ENCODE measurements at places on chromosomes 3 and 15.

DNA sequence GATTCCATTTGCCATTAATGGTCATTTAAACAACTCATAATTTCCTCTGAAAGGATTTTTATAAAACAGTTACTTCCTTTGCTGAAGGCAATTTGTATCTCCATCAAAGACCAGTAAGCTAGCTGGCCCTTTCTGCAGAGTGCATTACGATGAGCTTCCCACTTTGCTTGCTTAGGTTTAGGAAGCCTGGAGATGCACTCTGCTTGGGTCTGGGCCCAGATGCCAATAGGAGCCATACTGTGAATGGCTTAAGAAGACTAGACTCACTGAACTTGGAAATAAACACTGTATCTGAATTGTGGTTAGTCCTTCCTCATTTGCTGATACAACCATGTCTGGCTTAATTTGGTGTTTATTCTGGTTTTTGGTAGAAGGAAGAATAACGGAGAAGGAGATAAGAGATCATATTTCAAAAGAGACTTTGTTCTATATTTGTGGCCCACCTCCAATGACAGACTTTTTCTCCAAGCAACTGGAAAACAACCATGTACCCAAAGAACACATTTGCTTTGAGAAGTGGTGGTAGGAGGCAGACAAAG, 38.1 kb downstream of the OXNAD1 start:
- no peak for DNase-seq

- no peak for DNase-seq
These were observed 232.5 kb downstream of the SUCLG2 start for GRCh38 chr3:67421912-67422311.

GRCh38 chr3:52471371-52472238, 16.2 kb downstream of the NISCH start:
- no peak for DNase-seq

DNA sequence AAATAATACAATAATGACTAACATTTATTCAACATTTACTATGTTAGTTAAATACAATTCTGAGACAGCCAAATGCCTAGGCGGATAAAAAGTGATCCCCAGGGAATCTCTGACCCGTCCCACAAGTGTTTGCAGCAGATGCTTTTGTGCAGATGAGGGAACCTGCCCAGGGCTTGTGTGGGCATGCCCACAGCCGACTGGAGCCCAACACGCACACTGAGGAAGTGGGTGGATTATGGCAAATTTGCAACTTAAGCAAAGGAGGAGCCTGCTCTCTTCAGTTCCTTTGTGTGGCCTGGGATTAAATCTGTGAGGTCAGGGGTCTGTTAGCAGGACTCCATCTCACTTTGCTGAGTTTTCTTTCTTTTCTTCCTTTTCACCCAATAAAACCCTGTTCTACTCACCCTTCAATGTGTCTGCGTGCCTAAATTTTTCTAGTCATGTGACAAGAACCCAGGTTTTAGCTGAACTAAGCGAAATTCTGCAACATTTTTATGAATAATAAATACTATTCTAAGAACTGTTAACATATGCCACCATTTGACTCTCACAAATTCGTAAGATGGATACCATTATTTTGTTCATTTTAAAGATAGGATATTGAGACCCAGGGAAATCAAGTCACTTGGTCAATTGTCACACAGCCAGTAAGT, 13.9 kb upstream of the RTP1 start:
- DNase-seq, result peak; percentile 53

GRCh38 chr15:60758961-60759729, 280.2 kb upstream of the ICE2 start:
- peak; percentile 98 for DNase-seq

- DNase-seq, result peak; percentile 98
These were observed 93.7 kb downstream of the RAD18 start for GRCh38 chr3:8869613-8870012.

DNA sequence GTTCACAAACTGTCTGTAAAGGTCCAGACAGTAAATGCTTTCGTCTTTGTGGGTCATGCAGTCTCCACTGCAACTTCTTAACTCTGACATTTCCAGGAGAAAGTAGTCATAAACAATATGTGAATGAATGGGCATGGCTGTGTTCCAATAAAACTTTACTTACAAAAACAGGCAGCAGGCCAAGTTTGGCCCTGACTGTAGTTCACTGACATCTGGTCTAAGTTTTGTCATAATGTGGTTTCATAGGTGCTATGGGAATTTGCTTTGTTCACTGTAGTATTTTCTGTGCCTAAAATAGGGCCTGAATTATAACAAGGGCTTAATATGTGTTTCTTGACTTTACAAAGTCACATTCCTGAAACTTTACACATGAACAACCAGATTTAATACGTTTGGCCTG, 186.0 kb upstream of the KBTBD8 start:
- DNase-seq, result peak; percentile 84

- peak; percentile 50 for DNase-seq
These were observed 582 bp upstream of the SLCO3A1 start for GRCh38 chr15:91852741-91853510.

DNA sequence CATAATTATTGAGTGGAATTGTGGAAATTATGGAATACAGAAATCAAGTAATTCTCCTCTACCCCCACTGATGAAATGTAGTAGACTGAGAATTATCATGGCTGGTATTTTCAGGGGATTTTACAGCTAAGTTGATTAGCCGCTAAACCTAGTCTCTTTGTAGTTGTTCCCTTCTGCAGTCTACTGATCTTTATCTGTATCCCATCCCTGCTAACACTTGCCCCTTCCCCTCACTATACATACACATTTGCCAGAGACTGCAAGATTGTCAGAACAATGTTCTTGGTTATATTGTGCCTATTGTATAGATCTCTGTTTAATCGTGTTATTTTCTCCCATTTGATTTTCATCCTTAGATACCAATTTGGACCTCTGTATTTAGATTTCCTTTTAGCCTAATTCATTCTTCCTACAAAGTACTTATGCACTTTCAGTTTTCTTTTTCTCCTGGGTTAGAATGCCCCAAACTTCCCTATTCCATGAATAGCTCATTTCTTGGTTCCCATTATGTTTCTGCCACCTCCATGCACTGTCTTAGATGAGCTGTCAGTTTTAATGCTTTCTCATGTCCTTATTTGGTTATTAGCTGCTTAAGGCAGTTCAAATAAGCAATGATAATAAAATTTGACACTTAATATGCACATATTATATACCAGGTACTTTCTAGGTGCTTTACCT, 86.9 kb downstream of the CDIN1 start:
- DNase-seq, result no peak

GRCh38 chr3:11199902-11200845, 45.9 kb downstream of the HRH1 start:
- no peak for DNase-seq

- DNase-seq, result peak; percentile 93
These were observed 309.9 kb upstream of the THBS1 start for GRCh38 chr15:39270934-39271333.

DNA sequence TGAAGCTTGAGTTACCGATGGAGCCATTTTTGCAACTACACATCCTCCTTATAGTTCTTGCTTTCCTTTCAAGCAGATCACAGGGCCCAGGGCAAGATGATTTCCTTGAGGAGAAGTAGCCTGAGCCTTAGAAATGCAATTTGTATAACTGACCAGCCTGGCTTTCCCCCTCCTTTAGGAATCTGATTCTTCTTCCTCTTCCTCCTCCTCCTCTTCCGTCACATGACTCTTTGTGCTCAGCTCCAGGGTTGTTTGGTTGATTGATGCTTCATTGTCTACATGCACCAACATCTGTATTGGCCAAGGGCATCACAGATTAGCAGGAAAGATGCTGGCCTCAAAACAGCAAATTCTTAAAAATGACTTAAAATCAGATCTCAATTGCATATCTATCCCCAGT, 3.3 kb downstream of the SNAPC5 start:
- no peak for DNase-seq

DNA sequence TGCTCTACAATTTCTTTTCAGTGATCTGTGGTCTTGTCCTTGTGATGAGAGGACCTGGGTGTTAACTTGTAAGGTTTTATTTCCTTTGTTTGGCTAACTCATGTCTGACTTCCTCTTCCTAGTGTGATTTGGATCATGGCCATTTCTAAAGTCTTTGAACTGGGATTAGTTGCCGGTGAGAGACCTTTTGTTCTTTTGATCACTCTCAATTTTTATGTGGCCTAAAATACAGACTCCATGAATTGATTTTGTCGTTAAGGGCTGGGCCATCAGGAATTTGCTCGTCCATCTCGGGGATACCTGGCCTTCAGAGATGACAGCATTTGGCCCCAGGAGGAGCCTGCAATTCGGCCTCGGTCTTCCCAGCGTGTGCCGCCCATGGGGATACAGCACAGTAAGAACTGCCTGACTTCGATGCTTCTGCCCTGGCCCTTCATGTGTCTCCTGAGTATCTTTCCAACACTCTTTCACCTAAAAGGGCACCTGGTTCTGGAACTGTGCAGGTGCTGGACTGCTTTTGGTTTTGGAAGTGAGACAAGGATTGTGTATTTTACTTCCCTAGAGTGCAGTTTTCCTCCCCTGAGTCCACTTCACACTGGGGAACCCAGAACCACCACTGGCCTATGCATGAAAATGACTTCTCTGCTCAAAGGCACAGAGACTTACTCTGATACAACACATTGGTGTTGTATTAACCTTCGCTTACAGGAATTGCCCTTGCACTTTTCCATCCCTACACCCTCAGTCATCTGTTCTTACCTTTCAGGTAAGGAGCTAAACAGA, 13.1 kb upstream of the LRRC2 start:
- DNase-seq, result no peak

DNA sequence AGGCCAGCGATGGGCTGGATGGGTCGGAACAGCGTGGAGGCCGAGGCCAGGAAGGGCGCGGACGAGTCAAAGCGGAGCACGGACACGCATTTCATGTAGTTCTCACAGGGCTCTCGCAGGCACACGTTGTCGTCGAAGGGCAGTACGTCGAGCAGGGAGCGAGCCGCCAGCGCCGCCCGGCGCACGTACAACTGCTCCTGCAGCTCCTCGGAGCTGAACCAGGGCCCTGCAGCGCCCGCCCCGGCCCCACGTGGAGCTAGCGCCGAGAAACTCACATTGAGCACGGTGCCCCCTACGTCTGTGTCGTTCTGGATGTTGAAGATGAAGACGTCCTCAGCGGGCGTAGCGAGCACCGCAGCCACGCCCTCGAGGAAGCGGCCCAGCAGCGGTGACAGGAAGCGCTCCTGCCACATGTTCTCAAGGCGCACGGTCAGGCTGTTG, 5.8 kb downstream of the CELSR3 start:
- DNase-seq, result no peak

DNA sequence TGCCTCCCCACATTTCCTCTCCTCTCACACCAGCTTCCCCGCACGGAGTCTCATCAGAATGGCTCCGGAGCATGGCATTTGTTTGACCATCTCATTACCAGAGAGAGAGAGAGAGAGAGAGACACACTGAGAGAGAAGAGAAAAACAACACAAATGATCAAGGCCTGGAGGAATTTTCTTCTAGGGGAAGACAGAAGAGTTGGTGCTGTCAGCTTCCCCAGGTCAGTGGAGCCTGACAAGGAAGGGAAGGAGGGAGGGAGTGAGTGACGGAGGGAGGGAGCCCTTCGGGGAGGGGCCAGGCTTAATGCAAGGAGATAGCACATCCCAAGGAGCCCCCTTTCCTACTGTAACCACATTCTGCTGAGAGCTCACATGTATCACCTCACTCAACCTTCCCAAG, 9.1 kb downstream of the ST8SIA2 start:
- no peak for DNase-seq

- DNase-seq, result no peak
These were observed 708.4 kb upstream of the CBLB start for GRCh38 chr3:106577241-106577640.

- DNase-seq, result no peak
These were observed 163.3 kb upstream of the IL12A start for GRCh38 chr3:159825216-159825854.

DNA sequence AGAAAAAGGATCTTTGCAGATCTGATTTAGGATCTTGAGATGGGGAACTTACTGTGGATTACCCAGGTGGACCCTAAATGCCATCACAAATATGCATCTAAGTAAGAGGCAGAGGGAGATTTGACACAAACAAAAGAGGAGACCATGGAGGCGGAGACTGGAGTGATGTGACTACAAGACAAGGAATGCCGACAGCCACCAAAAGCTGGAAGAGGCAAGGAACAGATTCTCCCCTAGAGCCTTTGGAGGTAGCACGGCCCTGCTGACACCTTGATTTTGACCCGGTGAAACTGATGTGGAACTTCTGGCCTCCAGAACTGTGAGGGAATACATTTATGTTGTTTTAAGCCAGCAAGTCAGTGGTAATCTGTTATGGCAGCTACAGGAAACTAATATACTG, 44.0 kb downstream of the GASK1A start:
- no peak for DNase-seq

DNA sequence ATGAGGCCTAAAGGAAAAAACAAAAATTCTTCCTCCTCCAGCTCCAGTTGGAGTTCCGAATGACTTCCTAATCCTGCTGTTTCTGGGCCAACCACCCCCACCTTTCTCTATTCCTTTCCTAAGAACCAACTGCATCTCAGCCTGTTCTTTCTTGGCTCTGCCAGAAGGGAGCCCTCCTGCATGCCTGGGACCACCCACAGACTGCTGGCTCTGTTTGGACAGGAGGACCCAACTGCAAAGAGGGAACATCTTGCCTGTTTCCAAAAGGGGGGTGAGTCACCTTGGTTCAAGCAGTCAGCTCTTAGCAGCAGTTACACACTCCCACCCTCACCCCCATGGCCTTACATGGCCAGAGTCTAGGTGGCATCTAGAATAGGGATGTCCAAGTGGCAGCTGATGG, 116.0 kb upstream of the PRICKLE2 start:
- peak; percentile 87 for DNase-seq

DNA sequence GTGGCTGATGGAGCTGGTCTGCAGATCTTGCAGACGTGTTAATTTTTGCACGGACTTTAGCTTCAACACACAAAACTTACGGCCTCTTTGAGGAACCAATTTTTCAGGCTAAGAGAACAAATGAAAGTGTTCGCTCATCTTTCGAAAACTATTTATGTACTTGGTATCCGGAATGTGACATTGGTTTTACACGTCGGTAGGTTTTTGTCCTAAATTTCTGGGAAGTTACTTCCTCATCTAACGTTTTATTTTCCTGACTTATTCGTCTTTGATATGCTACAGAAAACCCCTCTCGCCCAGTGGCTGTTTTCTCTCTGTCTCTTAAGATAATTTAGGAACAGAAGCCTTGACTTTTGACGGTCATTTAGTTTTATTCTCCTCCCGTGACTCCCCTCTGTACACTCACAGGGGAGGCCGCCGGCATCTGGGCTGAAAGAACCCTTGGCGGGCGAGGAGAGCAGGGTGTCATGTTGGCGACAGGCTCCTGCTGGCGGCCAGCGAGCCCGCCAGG, 834 bp upstream of the GREM1 start:
- DNase-seq, result no peak

DNA sequence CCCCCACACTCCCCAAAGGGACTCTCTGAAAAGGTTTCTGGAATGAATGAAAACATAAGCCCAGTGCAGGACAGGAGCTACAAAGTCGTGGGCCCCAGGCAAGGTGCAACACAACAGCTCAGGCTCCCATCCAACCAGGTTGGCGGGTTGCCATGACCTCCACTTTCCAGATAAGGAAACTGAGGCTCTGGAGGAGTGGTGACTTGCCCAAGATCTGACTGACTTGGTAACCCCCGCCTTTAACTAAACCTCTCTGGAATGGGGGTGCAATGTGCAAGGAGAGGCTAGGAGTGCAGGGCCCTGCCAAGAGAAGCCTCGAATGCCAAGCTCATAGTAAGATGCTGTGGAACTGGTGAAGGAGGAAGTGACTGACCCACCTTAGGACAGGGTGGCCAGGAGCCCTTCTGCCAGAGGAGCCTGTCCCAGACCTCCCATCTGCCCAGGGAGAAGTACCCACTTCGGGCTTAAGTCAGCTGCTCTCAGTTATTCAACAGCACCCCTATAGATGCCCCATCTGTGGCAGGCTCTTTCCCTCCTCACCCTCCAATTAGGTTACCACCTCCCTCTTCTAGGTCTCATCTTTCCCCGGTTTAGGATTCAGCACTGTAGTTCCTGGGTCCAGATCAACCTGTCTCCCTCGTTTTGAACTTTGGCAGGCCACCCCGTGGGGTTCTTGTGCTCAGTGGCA, 553 bp upstream of the TNNC1 start:
- no peak for DNase-seq
